Fibroblast of skin of left biceps (primary cell): ENCODE measurements at places on chromosomes 6 and 20.

DNA sequence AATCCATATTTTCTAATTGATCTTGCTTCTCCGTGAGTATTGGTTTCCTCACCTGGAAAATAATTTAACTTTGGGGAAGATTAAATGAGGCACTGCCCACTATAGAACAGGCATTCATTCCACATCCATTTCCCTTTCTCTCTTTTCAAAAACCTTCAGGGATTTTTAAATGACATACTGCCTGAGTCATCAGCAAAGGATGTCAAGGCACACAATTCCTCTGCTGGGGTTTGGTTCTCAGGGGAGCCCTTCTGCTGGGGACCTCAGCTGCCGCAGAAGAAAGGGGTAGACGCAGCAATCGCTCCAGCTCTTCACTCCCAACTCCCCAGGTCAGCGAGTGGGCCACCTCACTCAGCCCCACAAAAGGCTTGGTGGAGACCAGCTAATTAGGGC, 90.7 kb upstream of the BACH2 start:
- DNase-seq: no peak

DNA sequence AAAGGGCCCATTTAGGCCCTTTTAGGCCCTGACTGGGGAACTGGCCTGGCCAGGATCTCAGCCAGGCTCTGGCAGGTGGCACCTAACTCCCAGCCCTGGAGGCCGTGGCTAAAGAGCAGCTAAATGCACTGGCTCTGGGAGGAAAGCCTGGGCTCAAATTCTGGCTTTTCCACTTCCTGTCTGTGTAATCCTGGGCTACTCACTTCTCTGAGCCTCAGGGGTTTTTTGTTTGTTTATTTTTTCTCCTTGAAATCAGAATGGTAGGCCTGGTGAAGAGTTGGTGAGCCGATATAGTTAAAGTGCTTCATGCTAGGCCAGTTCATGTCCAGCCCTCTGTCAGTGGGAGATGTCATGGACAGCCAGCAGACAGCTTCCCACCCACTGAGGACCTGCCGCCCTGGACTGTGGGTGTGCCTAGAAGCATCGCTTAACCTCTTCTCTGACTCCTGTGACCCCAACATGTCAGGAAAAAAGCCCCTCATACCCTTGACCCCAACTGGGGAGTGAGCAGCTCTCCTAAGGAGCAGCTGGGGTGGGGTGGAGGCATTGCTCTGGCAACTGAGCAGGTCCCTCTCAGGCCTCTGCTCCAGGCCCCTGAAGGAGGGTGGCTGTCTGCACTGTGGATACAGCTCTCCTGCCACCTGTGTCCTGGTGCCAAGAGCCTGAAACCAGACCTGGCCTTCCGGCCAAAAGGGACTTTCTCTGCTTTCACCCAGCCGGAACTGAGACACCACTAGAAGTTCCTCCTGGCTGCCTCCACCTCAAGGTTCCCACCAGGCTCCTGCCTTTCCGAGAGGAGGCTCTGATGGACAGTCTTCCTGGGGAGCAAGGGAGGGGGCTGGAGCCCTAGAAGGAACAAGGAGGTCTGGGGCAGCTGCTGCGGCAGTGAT, 57.2 kb upstream of the MYL9 start:
- DNase-seq: no peak

DNA sequence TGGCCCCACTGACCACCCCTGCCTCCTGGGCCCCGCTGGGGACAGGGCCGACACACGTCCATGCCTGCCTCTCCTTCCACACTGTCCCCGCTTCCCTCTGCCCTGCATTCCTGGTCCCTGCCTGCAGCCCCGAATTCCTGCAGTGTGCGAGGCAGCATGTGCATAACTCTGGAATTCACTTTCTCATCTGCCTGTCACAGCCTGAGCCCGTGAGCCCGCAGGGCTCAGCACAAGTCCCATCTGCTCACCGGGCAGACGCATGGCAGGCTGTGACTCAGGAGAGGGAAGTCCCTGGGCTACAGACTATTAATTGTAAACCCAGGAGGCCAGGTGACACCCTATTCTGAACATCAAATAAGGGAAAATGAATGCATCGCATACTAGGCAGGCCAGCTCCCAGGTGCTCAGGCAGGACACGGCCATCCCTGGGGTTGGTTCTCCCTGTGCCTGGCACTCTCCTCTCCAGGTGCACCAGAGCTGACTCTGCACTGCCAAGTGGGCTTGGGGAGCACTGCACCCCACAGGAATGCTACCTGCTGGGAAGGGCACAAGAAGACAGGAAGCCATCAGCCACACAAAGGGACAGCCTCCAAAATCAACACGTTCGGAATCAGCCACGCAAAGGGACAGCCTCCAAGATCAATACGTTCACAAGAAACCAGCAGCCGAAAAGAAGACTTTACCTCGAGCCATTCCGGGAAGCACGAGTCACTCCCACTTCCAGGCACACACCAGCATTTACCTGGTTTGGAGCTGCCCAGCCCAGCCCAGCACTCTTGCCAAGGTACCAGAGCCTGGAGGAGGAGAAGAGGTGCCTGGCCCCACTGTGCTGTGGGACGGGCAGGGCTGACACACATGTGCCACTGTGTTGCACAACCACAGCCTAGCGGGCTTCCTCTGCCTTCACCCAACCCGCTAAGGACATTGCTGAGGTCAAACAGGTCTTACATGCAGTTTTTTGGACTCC, 65.9 kb downstream of the DLL1 start:
- DNase-seq: no peak

- peak; percentile 51 for DNase-seq
Measured at GRCh38 chr6:163793011-163793983, 378.8 kb downstream of the QKI start.

GRCh38 chr6:116170358-116171057, 44.6 kb upstream of the COL10A1 start:
- no peak for DNase-seq

DNA sequence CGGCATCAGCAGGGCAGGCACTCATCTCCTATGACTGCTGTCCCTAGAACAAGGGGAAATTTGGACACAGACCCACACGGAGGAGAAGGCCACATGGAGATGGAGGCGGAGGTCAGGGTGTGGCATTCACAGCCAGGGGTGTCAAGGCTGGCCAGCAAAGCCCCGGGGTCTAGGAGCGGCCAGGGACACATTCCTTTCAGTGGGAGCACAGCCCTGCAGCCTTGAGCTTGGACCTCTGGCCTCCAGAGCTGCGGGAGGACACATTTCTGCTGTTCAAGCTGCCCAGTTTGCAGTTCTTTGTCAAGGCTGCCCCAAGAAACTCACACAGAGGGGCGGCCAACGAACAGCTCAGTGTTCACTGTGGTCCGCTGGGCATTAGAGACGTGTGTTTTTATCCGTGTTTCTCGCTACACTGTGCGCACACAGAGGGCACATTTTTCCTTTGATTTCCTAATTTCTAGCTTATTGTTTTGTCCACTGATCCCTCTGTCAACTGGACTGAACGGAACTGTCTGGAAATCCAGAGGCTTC, 93.4 kb upstream of the MPC1 start:
- DNase-seq: no peak

DNA sequence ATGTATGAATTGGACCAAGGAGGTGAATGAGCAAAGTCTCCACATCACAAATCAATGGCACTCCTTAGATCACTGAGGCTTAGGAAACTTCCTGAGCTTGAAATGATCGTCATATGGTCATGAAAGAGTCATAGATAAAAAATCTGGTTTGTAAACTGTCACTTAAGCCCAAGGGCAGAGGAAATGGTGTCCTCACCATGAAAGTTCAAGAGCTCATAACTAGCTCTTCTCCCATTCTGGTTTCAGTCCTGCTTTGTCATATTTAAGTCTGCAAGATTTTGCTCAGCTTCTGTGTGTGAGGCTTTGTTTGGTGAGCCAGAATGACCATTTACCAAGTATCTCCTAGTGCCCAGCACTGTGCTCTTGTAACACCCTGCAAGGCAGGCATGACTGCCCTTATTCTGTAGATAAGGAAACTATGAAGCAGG, 60.5 kb downstream of the GJA10 start:
- DNase-seq: no peak

DNA sequence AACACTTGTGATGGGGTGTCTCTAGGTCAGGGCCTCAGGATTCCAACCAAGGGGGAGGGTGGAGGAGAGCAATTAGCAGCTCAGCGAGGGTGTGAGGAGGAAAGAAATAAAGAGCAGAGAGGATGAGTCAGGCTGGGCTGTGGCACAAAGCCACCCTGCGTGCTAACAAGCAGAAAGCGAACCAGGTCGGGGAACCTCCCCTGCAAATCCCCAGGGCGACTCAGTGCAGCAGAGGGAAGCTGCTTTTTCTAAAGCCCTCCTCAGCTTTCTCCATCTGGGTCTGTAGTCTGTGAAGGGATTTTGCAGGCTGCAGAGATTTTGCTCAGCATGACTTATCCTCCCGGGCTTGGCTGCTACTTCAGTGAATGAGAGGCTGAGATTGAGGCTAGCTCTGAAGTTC, 6.6 kb upstream of the SPO11 start:
- DNase-seq: no peak

DNA sequence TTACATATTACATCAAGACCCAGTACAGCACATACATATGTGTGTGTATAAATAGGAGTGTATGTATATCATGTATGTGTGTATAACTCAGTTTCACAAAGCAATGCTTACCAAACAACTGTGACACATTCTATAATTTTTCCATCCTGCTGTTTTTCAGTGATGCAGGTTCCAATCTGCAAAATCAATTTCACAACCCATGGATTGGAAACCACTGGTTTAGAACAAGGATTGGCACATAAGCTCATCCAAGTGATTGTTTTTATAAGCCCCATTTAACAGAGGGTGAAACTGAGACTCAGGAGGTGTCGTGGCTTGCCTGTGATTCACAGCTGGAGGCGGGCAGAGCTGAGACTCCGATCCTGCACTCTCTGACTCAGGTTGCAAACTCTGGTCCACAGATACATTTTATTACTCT, 158.2 kb downstream of the ZMYND8 start:
- no peak for DNase-seq

GRCh38 chr6:135397172-135397952, 100.2 kb downstream of the AHI1 start:
- DNase-seq: no peak

GRCh38 chr6:30515106-30515505, 25.8 kb downstream of the HLA-E start:
- no peak for DNase-seq

DNA sequence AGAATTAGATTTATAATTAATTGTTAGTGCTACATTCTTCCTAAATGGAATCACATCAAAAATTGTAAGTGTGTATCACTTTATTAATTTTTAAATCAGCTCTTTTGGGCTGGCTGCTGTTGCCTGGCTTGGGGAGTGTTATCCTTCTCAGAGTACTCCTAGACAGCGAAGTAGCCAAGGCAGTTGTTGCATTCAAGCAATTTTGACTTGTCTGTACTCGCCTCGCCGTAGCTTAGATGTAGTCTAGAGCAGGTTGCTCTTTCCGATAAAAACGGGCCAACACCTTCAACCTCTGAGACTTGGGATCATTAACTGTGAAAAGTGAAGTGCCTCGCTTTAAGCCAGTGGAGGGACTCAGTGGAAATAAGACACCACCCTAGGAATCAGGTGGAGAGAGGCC, 151.3 kb downstream of the FARS2 start:
- DNase-seq: no peak

DNA sequence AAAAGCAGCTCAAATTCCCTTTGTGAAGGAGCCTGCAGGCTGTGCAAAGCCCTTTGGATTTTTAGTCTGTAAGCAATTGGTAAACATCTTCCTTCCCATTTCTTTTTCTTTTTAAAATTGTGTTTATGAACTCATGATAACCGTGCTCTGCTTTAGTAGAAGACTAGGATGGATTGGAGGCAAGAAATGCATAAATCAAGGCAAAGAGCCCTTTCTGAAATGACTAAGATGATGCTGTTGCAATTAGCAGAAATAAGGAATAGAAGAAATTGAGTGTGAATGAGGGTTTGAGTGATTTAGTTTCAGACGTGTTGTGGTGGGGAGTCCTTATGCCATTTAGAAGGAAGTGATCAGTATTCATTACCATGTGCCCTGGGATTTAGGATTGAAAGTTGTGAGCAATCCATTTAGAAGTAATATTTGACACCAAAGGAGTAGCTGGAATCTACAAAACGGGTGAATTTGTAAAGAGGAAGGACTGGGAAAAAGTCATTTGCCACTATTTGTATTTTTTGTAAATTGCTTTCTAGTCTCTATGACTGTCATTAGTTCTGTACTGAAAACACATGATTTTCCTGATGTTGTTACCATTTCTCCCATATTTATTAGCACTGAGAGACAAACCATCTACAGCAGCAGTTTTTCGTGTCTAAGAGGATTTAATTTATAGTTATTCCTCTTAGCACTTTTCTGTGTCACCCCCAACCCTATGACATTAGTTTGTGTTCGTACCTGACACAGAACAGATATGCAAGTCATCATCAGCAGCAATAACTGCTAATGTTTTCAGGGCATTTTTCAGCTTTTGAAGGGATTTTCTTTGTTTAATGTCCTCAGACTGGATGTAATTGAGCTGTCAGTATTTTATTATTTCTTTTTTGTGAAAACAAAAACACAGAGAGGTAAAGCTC, 265.0 kb downstream of the UTRN start:
- no peak for DNase-seq

GRCh38 chr6:20716865-20717264, 182.6 kb downstream of the CDKAL1 start:
- no peak for DNase-seq

DNA sequence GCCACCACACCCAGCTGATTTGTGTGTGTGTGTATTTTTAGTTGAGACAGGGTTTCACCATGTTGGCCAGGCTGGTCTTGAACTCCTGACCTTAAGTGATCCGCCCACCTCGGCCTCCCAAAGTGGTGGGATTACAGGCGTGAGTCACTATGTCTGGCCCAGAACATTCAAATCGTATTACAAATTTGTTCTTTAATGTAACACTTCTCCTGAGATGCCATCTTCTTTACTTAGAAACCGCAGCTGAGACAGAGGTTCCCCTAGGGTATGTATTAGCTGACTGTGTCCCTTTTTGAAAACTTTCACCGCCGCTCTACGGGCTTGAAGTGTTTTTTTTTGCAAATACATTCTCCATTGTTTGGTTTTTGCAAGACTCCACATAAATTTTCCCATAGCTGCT, 62.6 kb downstream of the TOX2 start:
- no peak for DNase-seq

GRCh38 chr6:6796818-6797217, 208.3 kb downstream of the LY86 start:
- no peak for DNase-seq

DNA sequence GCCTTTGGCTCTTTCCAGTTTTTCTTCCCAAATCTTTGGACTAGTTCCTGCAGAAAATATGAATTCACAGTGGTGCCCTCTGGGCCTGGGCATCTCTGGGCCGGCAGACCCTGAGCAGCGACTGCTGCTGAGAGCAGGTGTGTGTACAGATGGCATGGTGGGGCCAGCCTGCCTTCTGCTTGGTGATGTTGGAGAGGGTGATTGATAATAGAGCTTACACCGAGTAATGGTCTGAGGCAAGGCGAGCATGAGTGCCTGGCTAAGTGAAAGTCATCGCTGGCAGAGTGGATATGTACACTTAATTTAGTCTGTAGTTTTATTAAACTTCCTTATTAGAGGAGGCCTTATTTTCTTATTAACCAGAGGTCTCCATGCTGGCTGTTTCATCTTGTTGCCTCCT, 156.9 kb downstream of the CDKAL1 start:
- no peak for DNase-seq
